Motor neuron (in vitro differentiated cells): ENCODE measurements at places on chromosomes 4 and X. TPM values are rescaled to one million over a fixed set of nuclear protein-coding genes. Genes with fewer than 3 reads are reported as not detected.

Gene CLCN4
- total RNA-seq = 2.1 and 2.4 TPM in 2 replicates

DNA sequence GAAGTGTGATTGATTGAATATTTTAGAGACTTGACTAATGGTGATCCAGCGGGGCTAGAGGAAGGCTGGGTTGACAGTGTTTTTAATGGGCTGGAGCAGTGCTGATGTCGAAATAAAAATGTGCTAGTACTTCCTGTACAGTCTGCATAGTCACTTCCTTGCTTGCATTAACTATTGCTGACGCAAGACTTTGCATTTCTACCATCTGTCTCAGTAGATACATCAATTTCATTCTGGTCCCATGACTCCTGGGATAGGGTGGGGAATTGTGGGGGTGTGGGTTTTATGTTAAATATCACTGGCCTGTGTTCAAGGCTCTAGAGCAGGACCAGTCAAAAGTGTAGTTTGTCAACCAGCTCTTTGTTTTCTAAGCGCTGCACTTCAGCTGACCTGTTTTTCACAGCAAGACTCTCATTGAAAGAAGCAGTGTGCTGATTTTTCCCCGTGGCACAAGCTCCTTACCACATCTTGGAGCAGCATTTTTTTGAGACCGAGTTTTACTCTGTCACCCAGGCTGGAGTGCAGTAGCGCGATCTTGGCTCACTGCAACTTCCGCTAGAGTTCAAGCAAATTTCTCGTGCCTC lies 35.2 kb upstream of the PHEX start:
- peak; percentile 80 for ATAC-seq

Gene RS1
- total RNA-seq = 0.20 TPM in 1 of 2 replicates, not detected in the other

DNA sequence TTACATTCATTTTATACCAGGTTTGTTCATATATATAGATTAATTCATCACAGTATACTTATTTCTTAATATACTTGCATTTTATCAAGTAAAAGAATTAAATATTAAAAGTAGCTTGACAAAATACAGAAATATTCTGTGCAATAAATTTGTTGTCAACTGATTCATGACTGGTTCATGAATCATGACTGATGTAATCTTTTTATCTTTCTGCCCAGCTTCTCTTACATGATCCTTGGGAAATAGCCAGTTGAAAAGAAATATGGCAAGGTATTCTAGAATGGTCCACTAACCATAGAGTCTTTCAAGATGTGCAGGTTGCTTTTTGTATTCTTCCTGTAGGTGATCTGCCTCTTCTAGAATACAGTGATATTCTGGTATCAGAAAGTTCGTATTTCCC lies 4.2 kb upstream of the CCNA2 start:
- no peak for ATAC-seq

GRCh38 chr4:6150046-6150735 lies 50.2 kb downstream of the JAKMIP1 start:
- ATAC-seq = no peak

- ATAC-seq = no peak
These were observed 312.8 kb downstream of the TENM3 start for GRCh38 chr4:182555997-182556418.

Gene TSPAN6
- 31.0 and 32.0 TPM in 2 replicates for total RNA-seq

Gene ZMYM3
- total RNA-seq = 25.2 and 25.8 TPM in 2 replicates

Gene AMTN
- 55.5 and 62.1 TPM in 2 replicates for total RNA-seq

Gene RLIM
- 45.0 and 48.9 TPM in 2 replicates for total RNA-seq

DNA sequence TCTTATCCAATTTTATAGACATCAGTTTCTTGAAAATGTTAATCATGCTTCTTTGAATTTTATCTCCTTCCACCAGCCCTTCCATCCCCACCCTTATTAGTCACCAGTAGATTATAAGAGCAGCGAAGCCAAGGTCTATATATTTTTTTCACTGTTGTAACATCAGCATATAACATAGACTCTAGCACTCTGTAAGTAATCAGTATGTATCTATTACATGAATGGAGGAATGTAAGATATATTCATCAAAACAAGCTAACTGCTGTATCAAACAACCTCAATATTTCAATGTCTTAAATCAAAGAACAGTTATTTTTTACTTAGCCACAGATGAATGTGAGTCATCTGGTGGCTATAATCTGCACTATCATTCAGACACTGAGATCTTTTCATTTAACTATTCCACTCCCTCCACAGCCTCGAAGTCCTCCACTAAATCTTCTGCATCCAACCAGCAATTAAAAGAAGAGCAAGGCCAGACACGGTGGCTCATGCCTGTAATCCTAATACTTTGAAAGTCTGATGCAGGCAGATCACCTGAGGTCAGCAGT lies 178.9 kb downstream of the CENPC start:
- ATAC-seq = no peak

DNA sequence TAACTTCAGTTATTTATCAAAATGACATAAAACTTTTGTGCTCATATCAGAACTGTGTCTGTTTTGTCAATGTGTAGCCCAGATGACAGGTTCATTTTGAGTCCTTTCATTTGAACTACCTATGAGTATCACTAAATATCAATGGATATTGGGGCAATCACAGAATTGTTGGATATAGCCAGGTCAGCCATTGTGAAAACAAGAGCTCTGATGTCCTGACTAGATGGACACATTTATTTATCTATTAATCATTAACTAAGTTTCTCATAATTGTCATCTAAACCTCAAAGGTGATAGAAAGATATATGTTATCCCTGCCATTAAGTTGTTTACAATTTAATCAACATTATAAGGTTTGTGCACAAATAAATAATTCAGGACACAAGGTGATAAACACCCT lies 638.3 kb upstream of the GRIA3 start:
- ATAC-seq = no peak

GRCh38 chr4:15714646-15715435 lies 12.0 kb downstream of the BST1 start:
- ATAC-seq = peak; percentile 80

- no peak for ATAC-seq
These were observed 7.7 kb downstream of the GEMIN8 start for GRCh38 chrX:14022019-14022418.

DNA sequence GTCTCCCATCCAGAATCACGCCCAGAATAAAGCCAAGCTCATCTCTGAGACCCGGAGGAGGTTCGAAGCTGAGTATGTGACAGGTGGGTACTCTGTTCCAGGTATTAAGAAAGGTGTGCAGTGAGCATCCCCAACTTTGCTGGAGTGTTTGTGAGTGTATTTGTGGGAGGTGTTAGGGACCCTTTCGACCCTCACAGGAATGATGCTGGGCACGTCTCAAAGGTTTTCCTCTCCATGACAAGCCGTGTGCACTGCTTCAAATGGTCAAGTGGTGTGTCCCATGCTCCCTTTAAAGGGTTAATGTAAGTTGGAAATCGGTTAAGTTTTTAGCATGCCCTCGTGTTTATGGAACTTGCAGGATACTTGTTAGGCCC lies 442 bp downstream of the MOSPD2 start:
- ATAC-seq = no peak

DNA sequence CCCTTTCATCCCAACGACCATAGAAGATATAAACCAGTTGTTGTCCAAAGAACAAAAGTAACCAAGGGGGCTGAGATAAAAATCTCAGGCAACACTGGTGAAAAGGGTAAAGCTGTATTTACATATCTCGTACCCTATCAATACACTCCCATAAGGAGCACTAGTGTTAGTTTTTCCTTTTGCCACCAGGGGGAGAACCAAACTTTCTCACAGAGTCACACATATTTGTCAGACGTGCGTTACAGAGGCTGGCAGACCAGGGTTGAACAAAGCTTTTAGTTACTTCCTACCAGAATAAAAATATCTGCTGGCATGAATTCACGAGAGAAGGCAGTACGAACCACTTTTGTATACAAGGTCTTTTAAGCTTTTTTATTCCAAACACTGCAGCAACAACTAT lies 88.3 kb downstream of the AMELX start:
- ATAC-seq = no peak

Gene TXLNG
- total RNA-seq = 22.9 and 28.1 TPM in 2 replicates

Gene TMEM31
- 0.46 TPM in 1 of 2 replicates, not detected in the other for total RNA-seq

DNA sequence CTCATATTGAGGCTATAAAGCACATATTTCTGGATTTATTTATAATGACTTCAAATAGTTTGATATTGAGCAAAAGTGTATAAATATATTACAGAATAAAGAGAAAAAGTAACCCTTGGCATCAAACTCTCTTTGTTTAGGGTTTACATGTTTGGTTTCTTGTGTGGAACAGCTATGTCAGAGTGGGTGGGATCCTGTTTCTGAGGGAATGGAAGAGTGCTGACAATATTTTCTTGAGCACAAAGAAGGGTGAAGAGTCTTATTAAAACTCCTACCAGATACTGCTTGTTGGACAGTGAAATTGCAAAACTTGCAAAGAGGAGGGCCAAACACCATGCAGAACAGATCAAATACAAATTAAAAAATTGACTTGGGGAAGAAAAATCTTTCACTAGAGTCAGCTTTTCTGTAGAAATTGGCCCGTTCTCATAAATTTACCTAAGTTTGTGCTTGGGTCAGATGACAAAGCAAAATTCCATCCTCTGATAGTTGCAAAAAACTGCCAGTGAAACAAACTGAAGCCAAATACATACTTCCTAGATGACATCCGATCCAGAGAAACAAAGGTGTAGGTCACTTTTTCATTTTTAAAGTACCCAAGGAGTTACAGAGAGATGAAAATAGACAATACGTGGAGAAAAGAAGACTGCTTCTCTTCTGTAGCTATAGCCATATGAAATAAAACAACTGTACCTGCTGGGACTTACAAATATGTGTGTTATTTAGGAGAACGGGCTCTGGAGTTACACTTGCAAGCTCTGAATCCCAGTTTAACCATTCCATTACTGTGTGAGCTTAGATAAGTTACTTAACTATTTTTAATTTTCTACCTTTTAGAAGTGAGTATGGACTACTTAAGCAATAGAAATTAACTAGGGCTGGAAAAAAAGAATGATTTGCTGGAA lies 133.3 kb downstream of the MAML3 start:
- ATAC-seq = no peak

GRCh38 chrX:112355931-112356330 lies 273.4 kb upstream of the TRPC5 start:
- ATAC-seq = peak; percentile 70

Gene HMGB2
- 94.0 and 108 TPM in 2 replicates for total RNA-seq

Gene GAGE1
- not detected in 2 replicates for total RNA-seq

- ATAC-seq = no peak
These were observed 96.4 kb upstream of the EGFL6 start for GRCh38 chrX:13472975-13473374.

- ATAC-seq = no peak
These were observed 35.9 kb downstream of the WDR1 start for GRCh38 chr4:10080589-10081217.

DNA sequence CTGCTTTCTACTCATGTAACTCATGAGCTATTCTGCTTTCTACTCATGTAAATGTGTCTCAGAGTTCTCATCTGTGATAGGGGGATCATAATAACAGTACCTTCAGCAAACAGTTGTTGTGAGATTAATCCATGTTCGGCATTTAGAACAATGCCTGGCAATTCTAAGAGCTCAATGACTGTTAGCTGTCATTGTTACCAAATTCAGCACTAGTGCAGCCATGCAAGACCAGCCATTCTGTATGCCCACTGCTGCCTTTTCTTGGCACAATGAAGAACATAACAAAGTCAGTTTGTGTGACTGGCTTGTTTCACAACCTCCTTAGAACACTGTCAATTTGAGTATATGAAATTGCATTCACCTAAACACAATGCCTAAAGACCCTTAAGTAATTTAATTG lies 163.2 kb downstream of the ANK2 start:
- no peak for ATAC-seq

Gene RTL3
- total RNA-seq = 0.19 TPM in 1 of 2 replicates, not detected in the other

Gene NUDT11
- 41.7 and 43.5 TPM in 2 replicates for total RNA-seq

DNA sequence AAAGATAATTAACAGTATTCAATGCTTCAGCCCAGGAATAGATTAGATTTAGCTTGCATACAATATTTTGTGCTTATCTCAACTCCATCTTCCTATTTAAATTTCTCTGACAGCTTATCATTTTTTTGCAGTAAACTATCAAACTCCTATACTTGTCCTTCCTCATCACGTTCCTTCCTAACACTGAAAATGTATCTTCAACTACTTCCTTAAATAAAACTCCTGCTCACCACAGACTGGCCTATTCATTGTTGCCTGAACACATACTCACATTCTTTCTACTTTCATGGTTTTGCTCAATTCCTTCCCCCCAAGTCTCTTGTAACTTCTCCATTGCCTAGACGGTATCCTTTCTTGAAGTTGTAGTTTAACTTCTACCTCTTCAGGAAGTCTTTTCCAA lies 28.5 kb upstream of the PTPN13 start:
- no peak for ATAC-seq

Gene MUC7
- 0.63 TPM in 1 of 2 replicates, not detected in the other for total RNA-seq

DNA sequence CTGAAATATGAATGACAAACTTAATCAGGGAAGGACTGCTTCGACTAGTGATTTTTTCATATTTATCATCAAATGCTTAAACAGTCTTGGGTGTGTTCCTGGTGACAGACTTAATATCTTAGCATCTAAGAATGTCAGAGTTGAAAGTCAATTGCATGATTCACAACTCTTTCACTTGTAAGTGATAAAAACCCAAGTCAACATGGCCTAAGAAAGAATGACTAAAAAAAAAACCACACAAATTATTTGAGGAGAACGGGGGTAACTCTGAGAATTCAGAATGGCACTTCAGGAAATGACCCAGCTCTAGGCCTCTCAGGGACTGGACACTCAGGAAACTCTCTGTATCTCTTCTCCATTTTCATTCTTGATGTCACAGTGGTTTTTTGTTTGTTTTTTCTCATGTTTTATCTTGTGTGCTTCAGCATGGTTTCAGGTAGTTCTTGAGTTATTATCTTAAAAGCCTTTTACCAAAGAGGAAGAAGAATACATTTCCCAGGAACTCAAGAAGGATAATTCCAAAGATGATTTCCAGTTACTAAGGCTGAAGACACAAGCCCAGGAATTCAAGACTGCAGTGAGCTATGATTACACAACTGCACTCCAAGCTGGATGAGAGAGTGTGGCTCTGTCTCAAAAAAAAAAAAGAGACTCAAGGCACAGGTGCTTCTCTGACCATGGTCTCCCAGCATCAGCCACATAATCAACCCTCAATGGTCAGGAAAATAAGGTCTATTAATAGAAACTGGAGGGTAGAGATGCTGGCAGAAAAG lies 1697.8 kb upstream of the IGFBP7 start:
- ATAC-seq = no peak

DNA sequence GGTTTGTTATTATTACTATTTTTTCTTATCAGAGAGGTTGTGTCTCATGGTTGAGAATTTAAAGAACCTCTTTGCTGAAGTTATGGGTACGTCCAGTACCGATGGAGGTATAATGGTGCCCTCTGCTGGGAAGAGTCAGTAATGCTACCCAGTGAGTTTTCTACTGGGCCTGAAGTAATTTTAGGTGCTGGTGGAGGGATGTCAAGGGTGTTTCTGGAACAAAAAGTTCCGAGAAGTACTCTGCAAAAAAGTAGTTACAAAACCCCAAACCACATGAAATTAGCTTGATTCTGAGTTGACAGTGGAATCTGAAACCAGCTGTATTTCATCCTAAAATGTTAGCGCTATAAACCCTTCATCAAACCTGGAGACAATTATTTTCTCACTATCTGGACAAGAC lies 102.5 kb upstream of the MID1 start:
- ATAC-seq = peak; percentile 62

DNA sequence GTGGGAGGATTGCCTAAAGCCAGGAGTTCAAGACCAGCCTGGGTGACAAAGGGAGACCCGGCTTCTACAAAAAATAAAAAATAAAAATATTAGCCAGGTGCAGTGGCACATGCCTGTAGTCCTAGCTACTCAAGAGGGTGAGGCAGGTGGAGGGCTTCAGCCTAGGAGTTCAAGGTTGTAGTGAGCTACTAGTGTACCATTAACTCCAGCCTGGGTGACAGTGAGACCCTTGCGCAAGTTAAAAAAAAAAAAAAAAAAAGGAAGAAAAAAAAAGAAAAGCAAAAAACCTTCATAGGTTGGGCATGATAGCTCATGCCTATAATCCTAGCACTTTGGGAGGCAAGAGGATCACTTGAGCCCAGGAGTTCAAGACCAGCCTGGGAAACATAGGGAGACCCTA lies 5.8 kb downstream of the SCLT1 start:
- no peak for ATAC-seq
